ENCODE measurements at places on chromosomes 13 and 19.

GRCh38 chr13:70708775-70709174 is 600.5 kb upstream of the KLHL1 start:
- DNase-seq, result no peak

DNA sequence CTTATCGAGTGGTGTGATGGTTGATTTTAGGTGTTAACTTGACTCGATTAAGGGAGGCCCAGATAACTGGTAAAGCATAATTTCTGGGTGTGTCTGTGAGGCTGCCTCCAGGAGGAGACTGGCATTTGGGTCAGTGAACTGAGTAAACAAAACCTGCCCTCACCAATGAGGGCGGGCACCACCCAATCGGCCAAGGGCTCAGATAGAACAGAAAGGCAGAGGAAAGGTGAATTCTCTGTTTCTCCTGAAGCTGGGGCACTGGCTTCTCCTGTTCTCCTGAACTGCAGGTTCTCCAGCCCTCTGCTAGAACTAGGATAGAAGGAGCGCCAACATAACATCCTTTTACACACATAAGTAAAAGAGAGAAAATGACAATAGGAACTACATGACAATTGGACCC is 35.1 kb downstream of the ESD start:
- DNase-seq, result no peak

DNA sequence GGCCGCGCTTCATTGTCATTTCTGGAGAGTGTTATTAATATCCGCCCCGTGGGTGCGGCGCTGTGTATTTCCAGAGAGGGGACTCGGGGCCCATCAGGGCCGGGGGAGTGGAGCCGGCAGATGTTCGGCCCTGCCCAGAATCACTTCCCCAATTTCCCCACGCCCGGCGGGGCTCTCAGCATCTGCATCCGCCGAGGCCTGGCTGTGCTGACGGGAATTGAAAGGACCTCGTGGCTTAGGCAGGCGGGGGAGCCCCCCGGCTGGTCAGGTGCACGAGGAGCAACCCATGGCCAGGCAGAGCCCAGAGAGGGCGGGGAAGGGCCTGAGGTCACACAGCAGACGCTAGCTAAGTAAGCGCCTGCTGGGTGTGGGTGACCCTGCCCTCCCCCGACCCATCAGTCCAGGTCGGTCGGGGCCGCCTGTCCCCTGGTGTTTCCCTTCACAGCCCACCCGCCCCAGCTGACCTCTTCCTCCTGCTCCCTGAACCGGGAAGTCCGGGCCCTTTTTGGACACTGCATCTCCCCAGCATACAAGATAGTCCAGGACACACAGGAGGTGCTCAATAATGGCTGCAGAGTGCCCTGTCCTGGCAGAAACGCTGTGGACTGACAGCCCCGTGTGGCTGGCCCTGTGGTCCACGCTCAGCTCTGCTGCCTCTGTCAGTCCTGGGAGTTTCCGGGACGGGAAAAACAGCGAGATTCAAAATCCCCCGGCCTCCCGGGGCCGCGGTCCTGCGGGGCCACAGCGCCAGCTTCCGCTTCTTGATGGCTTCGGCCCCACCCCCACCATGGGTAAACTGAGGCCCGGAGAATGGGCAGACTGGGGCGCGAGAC is 22.1 kb downstream of the ARID3A start:
- no peak for DNase-seq

DNA sequence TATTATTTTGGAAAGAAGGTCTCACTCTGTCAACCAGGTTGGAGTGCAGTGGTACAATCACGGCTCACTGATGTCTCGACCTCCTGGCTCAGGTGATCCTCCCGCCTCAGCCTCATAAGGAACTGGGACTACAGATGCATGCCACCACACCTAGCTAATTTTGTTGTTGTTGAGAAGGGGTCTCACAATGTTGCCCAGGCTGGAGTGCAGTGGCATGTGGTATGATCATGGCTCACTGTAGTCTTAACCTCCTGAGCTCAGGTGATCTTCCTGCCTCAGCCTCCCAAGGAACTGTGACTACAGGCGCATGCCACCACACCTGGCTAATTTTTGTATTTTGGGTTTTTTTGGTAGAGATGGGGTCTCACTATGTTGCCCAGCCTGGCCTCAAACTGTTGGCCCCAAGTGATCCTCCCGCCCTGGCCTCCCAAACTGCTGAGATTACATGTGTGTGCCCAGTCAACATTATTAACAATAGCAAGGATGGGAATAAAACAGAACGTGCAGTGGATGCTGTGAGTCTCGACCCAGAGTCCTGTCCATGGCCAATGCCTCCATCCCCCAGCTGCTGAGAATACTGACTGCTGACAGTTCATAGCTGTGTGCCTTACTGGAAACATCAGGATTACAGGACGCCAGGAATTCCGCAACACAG is 5.4 kb upstream of the MBD3L3 start:
- DNase-seq, result no peak

- DNase-seq, result no peak
Measured at GRCh38 chr19:46660551-46661019, 397 bp downstream of the DACT3 start.

GRCh38 chr19:38284422-38284821 is 19.6 kb upstream of the C19orf33 start:
- no peak for DNase-seq

- no peak for DNase-seq
Measured at GRCh38 chr19:7610491-7611240, 15.0 kb downstream of the CAMSAP3 start.

- DNase-seq, result no peak
Measured at GRCh38 chr13:74372511-74372910, 238.3 kb upstream of the KLF12 start.

GRCh38 chr19:30381366-30381765 is 9.2 kb downstream of the ZNF536 start:
- no peak for DNase-seq

GRCh38 chr19:18502638-18503294 is 19.1 kb downstream of the ELL start:
- no peak for DNase-seq

GRCh38 chr13:21501686-21502085 is 42.6 kb upstream of the ZDHHC20 start:
- no peak for DNase-seq

- no peak for DNase-seq
Measured at GRCh38 chr13:67259208-67259607, 29.1 kb upstream of the PCDH9 start.

DNA sequence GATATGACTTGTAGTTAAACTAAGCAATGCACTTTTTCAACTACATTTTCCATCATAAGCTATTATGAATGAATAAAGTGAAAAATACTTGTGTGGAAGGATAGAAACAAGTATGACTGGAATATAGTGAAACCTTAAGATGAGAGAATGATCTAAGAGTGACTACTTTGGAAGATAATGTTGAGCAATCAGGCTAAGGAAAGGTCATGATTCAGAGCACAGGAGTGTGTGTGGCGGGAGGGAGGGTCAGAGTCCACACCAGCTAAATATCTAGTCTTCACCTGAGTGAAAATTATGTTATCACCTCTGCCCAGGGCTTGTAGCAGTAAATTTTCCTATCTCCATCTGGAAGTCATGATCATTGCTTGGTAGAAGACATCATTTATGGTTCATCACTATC is 833.4 kb upstream of the ATXN8OS start:
- no peak for DNase-seq

DNA sequence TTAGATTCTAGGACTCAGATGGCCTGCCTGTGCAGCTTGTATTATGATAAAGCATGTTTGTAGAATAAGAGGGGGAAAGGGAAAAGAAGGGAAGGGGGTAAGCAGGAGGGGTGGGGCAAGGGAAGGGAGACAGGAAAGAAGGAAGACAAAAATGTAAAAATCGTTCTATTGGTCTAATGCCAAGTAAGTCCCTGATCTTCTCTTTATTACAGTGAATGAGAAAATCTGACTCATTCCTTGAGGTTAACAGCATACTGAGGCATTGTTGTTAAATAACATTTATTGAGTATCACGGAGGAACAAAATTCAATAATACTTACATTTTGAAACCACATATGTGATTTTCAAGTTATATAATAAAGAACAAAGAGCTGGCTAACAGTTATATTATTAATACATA is 1534.7 kb downstream of the OLFM4 start:
- DNase-seq, result no peak
